ENCODE measurements at places on chromosomes 12 and 14.

- DNase-seq = peak; percentile 8
Observed at GRCh38 chr14:68232300-68233055, 412.9 kb downstream of the RAD51B start.

- no peak for DNase-seq
Observed at GRCh38 chr12:1927751-1928351, 9.4 kb upstream of the CACNA2D4 start.

GRCh38 chr12:107646436-107646835 lies 39.2 kb upstream of the PWP1 start:
- DNase-seq = no peak

GRCh38 chr14:55122440-55122986 lies 6.5 kb upstream of the LGALS3 start:
- no peak for DNase-seq

DNA sequence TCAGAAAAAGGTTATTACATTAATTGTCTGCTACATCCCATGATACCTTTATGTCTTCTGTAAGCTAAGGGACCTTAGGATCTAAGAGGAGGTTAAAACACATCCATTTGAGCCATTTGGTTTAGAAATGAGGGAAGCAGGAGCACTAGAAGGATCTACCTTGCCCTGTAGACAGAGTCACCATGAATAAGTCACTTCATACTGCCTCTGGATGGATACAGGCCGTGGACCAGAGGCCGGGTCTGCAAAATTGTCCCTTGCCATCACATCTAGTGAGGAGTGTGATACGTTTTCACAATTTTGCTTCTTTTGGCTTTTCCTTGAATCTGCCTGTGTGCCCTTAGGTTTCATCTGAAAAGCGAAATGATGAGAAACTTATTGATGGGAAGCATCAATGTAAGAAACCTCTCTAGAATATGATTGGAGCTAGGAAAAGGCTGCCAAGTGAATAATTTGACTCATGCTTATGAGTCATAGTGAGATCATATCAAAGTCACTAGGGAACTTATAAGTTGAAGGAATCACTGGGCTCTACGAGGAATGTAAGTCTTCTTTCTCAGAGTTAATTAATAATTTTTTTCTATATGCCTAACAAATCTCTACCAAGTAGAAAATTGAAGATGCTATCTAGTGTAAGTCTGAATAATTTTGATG lies 10.8 kb downstream of the GLRX5 start:
- DNase-seq = no peak

GRCh38 chr12:52122540-52122871 lies 43.0 kb downstream of the SMIM41 start:
- DNase-seq = no peak

DNA sequence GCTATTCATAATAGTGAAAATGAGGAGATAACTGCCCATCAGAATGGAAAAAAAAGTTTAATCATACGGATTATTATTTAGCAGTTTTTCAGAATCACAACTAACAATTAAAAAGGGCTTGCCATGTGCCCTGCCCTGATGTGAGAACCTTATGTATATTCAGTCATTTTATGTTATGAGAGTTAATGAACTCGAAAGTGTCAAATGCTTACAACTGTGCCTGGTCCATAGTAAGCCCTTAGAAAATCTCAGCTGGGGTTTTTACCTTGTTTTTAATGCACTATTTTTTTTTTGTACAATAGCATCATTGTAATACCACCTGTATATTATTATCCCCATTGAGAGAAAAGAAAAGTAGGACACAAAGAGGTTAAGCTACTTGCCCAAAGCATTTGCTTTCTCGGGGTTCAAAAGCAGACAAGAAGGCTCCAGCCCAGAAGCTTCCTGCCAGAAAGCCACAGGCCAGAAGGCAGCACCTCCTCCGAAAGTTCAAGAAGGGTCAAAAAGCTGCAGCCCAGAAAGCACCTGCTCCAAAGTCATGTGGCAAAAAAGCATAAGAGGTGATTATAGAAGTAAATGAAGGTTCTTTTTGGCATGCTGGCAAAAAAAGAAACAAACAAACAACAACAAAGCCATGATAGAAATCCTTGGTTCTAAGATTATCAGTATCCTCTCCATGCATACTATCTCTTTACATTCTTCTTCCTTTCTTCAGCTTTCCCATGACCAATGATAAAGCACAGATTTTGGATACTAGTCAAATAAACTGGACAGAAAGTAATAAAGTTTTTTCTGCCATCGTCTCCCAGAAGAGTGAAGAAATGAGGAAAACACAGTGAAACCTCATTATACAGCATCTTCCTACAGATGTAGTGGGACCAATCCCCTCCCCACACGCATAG lies 59.1 kb upstream of the NAP1L1 start:
- DNase-seq = no peak
